ENCODE measurements at places on chromosomes 3 and 15.
A peak's percentile ranks its signal among the peaks of the same experiment; 100 is the strongest.

DNA sequence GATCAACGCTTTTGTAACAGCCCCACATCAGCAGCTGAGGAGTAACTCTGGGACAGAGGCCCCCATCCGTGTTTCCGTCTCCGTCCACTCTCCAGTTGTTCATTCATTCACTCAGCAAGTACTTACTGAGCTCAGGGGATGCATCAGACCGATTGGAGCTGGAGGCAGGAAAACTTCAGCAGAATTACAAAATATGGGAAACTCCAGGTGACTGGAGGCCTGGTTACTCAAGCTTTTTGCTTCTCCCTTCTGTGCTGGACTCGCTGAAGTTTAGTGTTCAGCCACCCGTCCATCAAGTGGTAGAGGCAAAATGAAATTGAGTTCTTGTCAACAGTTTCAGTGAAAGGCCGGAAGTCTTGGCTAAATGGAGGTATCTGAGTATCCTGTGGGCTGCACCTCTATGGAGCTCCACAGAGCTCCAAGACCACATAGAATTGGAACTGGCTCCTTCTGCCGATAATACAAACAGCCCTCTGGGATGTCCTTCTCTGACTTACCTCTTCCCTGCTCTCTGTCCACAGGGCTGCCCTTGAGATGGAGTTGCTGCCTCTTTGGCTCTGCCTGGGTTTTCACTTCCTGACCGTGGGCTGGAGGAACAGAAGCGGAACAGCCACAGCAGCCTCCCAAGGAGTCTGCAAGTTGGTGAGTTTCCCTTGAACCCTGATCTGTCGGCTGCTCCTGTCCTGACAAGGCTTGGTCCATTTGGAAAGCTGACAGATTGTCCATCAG lies 14.7 kb downstream of the NRROS start:
- peak; percentile 31 for DNase-seq

DNA sequence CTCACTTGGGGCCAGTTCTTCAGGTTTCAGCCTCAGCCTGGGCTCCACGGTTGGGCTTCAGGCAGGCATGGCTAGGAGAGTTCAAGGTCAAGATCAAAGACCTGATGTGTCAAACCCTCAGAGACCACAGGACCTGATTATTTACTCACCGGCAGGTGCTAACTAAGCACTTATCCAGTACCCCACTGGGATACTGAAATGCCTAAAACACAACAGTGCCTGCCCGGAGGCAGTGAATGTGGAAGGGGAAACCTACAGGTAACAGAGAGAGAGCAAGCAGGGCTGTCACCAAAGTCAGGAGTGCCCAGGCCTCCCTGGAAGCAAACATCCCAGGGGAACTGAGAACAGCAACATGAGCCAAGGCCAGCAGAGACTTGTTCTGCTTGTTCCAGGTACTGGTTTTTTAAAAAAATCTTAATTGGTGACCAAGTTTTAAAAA lies 6.7 kb downstream of the IDH2 start:
- DNase-seq = no peak

- DNase-seq = no peak
Measured at GRCh38 chr3:174767853-174768382, 91.2 kb upstream of the NAALADL2 start.

DNA sequence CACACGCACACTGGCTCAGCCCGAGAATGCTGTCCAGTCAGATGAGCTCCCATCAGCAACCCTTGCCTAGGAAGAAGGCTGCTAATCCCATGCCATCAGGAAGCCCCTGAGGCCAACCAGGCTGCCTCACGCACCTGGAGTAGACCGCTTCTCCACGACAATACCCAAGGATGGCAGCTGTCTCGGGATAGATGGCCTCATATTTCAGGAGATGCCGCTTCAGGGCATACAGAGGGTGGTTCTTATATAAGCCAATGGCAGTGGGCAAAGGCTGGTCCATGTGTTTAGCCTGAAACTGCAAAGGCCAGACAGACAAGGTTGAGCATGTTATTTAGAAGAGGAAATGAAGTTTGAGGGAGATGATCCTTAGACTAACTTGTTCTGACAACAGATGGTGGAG lies 22.2 kb downstream of the XPC start:
- DNase-seq = no peak

DNA sequence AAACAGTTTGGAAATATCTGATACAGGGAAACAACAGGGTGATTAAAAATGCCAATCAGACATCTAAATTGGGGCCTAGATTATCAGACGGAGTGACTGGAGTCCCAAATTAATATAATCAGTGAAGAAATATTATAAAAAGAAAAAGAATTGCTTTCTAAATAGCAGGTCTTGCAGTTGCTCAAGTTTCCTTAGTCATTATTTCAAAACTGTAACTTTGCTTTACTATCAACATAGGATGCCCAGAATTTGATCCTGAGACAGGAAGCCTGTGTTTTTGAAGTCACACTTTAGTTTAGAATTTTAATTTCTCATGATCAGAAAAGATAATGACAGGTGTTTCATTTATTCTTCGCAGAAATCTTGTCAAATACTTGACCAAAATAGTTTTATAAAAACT lies 105.9 kb downstream of the IL1RAP start:
- DNase-seq = peak; percentile 15

GRCh38 chr3:172708921-172709773 lies 1.7 kb downstream of the NCEH1 start:
- DNase-seq = peak; percentile 30

- no peak for DNase-seq
Measured at GRCh38 chr3:144106970-144107369, 135.3 kb downstream of the DIPK2A start.

GRCh38 chr3:101278727-101279126 lies 41.6 kb downstream of the IMPG2 start:
- no peak for DNase-seq

- no peak for DNase-seq
Measured at GRCh38 chr3:50068134-50068533, 20.6 kb upstream of the RBM5 start.

DNA sequence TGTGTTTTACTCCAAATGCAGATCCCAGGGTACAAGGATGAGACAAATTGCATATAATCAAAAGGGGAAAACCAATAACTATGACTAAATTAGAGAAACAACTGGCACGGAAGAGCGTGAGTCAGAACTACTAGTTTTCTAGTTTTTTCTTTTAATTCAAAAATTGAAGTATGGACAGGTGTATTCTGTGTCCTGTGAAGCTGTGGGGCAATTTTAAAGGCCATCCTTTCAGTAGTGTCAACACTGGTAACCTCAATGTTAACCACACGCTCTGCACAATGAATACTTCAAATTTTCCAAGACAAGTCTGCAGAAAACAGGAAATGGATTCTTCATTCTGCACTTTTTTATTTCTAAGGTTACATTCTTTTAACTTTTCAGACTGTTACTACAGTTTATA lies 32.5 kb upstream of the GOLGA8A start:
- no peak for DNase-seq

DNA sequence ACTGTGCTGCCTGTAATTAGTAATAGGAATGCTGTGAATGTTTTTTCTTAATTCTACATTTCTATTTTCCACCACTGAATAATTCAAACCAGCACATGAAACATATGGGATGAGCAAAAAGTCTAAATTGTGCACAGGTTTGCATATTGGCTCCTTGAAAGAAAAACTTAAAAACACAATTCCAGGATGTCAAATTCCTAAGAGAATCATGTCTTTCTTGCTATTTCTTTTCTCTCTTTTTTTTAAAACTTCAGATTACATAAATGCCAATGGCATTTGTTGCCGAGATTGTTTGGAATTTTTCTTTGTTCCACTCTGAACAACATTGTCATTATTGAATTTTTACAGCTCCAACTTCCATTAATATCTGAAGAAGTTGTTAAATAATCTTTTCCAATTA lies 60.8 kb downstream of the VGLL3 start:
- no peak for DNase-seq

- DNase-seq = peak; percentile 43
Measured at GRCh38 chr15:31439328-31439727, 112.7 kb downstream of the KLF13 start.

GRCh38 chr3:61985020-61985419 lies 388.3 kb downstream of the FEZF2 start:
- no peak for DNase-seq

DNA sequence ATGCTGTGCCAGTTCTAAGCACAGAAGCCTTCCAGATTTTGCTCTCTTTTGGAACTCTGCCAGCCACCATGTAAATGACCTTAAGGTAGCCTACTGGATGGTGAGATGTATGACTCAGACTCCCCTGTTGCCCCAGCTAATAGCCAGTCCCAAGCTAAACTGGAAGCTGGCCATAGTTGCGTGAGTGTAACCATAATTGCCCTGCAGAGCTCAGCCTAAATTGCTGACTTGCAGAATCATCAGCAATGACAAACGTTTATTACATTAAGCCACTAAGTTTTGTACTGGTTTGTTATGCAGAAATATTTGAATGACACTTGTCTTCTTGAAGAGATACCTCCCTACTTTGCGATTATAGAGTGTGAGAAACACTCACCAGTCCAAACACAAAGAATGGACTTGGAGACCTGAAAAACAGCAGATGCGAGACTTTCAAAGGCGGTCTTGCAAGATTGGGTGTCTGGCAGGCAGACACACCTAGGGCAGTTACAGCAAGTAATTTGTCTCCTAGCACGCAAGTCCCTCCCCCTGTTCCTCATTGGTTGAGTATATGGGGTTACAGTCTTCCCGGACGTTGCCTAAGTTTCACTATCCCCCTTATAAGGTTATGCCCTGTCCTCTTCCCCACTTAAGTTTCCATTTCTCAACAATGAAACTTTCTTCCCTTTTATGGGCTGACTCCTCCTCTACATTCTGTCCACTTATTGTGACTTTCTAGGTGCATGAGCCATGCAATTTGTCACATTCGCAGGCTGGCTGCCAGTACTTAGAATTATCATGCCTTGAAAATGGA lies 83.6 kb upstream of the XCR1 start:
- peak; percentile 97 for DNase-seq

GRCh38 chr3:123085293-123085931 lies 18.6 kb downstream of the PDIA5 start:
- peak; percentile 20 for DNase-seq

GRCh38 chr3:142104763-142105162 lies 44.6 kb downstream of the TFDP2 start:
- DNase-seq = no peak

DNA sequence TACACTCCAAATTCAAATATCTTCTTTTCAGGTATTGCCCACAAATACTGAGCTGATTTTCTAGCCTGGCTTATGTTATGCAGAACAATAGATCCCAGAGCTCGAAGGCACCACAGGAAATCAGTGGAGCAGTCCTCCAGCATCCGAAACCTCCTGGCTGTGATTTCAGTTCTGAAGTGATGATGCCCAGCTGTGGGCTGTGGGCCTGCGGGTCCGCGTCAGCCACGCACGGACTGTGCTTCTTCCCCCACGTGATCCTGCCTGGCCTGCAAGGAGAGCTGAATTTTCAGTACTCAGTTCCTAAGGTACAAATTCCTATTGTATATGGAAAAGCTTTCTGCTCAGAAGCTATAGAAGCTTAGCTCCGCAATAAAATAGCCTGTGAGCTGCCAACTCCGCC lies 96.2 kb downstream of the OCA2 start:
- no peak for DNase-seq

GRCh38 chr3:155392138-155392537 lies 98.7 kb upstream of the STRIT1 start:
- DNase-seq = no peak

- no peak for DNase-seq
Measured at GRCh38 chr3:3080309-3080708, 29.9 kb downstream of the IL5RA start.

GRCh38 chr15:66700802-66701421 lies 1.1 kb upstream of the SMAD6 start:
- peak; percentile 93 for DNase-seq

- no peak for DNase-seq
Measured at GRCh38 chr3:59117396-59117795, 67.6 kb upstream of the CFAP20DC start.

DNA sequence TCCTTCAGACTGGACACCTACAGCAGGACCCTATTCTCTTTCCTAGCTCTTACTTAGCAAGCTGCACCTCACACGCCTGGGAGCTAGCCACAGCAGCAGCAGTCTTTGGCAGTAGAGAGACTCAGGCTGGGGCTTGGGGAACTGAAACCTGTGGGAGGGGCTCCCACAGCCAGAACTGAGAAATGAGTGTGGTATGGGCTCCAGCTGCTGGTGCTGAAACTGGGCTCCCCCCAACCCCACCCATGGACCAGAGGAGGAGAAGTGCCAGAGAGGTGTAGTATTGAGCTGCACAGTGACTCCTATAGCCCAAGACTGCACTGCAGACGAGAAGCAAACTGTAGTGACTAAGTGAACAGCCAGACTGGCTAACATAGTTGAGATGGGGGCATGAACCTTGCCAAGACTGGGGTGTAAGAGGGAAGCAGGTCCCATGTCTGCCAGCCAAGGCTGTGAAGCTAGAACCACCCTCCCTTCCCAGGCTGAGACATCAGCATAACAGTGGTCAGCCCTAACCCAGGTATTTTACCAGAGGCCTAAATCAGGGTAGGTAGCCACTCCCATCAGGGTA lies 62.5 kb downstream of the MYO5A start:
- peak; percentile 92 for DNase-seq

GRCh38 chr15:62087671-62088352 lies 21.0 kb downstream of the C2CD4A start:
- DNase-seq = no peak

DNA sequence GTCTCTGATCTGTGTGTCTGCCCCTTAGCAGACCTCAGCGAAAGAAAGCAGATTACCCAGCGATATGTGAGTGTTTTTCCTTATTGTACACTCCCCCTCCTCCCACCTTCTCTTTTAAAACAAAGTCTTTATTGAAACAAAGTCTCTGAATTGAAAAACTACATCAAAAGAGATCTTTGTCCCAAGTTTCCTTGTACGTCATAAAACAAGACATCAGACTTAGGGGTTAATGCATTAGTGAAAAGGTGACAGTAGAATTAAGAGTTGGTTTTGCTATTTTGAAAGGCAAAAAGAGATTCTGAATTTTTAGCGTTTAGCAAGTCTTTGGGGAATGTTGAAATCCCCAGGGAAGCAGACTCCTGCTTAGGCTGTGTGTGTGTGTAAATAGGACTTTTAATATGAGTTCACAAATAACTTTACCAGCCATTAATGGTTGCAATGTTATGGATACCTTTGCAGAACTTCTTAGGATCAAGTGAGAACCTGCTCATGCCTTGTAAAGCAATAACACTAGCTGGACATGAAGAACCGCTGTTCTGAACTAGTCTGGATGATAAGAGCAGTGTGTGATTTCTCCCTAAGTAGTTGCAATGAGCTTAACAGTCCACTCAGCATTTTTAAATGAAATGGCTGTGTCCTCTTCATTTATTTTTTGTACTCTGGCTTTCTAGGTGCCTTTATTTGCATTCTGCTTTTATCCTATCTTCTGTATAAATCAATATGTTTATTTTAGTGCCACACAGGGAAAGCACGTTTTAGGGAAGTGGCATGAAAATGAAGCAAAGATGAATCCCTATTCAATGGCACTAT lies 136.6 kb downstream of the MCTP2 start:
- no peak for DNase-seq

- no peak for DNase-seq
Measured at GRCh38 chr3:55244247-55244646, 242.9 kb downstream of the WNT5A start.

GRCh38 chr3:139327861-139328260 lies 16.0 kb upstream of the MRPS22 start:
- peak; percentile 58 for DNase-seq

- DNase-seq = no peak
Measured at GRCh38 chr3:100726706-100727105, 17.4 kb downstream of the TFG start.

Data from suppressor macrophage (primary cell).